ENCODE measurements at places on chromosomes 1 and 21.
A peak's percentile ranks its signal among the peaks of the same experiment; 100 is the strongest.

- DNase-seq, result no peak
Observed at GRCh38 chr21:38333301-38334272, 76.8 kb downstream of the KCNJ15 start.

GRCh38 chr21:46325073-46325912 is 1.3 kb downstream of the PCNT start:
- DNase-seq, result peak; percentile 45

GRCh38 chr1:36134505-36135329 is 9.7 kb upstream of the COL8A2 start:
- DNase-seq, result no peak

- DNase-seq, result no peak
Observed at GRCh38 chr1:76070538-76070937, 4.0 kb upstream of the ST6GALNAC3 start.

DNA sequence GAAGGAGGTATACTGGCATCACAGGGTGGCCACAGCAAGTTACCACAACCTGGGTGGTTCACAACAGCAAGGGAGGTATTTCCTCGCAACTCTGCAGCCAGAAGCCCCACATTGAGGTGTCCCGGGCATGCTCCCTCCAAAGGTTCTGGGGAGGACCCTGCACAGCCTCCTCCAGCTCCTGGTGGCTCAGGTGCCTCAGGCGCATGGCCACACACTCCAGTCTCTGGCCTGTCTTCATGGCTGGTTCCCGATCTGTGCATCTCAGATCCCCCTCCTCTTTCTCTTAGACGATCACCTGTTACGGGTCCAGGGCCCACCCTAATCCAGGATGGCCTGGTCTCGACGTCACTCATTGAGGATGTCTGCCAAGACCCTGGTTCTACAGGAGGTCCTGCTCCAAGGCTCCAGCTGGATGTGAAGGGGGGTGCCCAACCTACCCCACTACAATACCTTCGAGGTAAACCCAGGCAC is 6.7 kb upstream of the ARF1 start:
- DNase-seq, result no peak

- no peak for DNase-seq
Observed at GRCh38 chr1:57208741-57209302, 215.0 kb downstream of the DAB1 start.

- no peak for DNase-seq
Observed at GRCh38 chr1:25072461-25072860, 142.4 kb upstream of the RUNX3 start.

DNA sequence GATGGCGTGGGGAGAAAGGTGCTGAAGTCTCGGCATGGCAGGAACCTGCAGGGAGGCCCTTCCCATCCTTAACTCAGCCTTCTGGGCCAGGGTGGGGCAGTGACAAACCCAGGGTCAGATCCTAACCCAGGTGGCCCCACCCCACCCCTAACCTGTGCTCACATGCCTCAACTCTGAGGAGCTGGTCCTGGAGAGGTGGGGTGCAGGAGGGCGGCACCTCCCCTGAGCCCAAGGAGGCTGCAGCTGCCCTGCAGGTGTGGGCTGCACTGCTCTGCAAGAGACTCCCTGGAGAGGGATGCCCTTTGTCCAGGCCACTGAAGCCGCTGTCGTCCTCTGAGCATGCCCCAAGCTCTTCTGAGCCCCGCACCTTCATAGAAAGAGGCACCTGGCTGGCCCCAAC is 15.2 kb upstream of the ADAMTSL4 start:
- no peak for DNase-seq

DNA sequence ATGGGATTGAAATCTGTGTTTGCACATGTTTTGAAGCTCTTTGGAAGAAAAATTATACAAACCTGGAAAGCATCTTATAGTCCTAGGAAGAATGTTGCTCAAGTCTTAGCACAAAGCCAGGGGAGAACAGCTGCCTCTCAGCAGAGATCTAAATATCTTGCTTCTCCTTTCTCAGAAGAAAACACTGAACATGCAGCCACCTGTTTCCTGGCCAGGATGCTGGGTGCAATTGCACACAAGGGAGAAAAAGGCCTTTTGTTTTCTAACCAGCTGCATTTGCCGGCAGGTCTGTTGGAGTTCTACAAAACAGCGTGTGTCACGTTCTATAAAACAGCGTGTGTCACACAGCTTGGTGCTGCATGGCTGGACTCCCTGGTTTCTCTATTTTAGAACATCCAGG is 259.6 kb upstream of the PLD5 start:
- peak; percentile 57 for DNase-seq

DNA sequence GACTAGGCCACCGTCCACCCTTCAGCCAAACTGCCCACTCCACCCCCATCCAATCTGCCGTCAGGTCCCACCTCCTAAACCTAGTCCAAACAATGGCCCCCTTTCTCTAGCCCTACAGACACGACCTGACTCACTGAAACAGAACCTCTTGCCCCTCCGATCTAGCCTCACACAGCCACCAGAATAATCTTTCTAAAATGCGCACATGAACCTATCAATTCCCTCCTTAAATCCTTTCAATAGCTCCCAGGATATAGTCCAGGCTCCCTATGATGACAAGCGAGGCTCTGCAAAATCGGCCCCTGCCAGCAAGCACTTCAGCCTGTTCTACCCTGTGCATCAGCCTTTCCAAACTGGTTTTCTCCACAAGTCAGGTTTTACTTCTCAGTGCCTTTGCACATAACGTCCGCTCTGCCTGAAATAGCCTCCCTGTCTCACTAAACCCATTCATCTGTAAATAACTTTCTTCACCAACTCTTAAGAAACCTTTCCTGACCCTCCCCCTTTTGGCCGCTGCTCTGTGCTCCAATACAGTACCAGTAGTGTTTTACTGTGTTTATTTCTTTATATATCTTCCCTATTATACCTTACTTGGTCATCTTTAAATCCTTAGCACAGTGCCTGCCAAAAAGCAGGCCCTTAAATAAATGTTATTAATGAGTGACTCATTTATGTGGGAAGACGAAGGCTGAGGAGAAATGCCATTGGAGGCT is 9.0 kb upstream of the CDC20 start:
- no peak for DNase-seq

DNA sequence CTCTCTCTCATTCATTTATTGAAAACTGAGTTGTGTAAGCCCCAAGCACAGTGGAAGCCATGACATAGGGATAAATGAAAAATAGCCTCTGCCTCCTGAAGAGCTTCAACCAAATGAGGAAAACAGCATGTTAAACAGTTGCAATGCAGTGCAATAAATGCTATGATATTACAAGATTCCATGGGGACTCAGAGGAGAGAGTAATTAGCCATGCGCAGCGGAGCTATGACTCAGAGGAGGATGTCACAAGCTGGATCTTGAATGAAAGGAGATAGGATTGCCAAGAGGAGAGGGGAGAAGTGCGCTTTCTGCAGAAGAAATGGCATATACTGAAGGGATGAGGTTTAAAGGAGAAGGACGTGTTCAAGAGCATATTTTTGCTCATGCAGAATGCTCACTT is 231.3 kb upstream of the PLXNA2 start:
- no peak for DNase-seq

GRCh38 chr1:42674214-42674613 is 8.0 kb upstream of the YBX1 start:
- no peak for DNase-seq

DNA sequence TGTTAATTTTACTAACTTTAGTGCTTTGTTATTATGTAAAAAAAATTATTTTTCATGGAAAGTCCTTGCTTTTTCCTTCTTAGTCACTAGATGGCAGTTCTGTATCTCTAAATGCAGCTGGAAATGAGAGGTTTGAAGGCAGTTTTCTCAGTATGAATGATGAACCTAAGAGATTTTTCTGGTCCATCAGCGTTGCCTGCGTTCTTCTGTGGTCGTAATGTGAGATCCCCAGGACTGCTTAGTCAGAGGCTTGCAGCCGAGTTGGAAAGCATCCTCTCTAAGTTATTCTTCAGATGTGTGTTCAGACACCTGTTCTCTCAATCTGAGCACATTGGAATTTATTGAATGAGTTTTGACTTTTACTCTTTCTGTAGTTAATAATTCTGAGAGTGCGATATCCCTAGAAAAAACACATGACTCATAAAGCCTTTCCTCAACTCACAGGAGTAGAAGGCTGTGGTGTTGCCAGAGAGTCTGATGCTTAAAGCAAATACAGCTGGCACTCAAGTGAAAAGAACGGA is 99.3 kb downstream of the FMN2 start:
- peak; percentile 60 for DNase-seq

GRCh38 chr1:150893336-150893913 is 6.5 kb downstream of the CTXND2 start:
- no peak for DNase-seq

DNA sequence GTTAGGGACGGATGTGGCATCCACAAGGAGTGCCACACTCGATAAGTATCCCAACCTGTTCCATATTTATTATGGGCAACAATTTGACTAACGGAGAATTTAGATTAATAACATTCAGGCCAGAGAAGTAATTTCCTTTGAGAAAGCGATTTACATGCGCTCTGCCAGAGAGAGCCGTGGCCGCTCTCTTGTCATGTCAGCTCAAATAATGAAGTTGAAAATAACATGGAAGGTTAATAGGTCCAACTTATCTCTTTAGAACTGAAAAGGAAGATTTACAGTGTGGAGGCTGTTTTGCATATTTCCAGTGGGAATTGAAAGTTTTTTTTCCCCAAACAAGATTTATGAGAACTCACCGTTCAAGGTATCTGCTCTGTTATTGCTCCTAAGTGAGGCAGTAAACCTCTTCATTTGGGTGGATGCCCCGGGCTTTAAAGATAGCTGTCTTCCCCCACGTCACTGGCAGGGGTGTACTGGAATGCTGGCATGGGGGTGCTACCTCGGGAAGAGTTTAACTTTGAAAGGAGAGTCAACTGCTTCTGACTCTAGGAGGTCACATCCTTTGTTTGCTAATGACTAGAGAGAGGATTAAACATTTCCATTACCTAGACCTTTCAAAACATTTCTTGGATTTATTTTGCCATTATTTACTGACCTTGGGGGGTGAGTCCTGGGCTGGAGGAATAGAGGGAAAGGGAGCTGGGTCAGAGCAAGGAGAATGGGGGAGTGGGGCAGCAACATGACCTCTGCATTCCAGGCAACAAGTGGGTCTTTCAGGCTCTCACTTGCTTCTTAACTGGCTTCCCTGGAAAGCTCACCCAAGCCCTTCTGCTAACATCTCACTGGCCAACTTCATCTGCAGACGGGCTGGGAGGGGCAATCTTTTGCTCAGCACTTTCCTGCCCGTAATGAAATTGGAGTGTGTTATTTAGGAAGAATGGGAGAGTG is 204.2 kb downstream of the CAMTA1 start:
- DNase-seq, result no peak

GRCh38 chr1:158323866-158324265 is 7.5 kb downstream of the CD1B start:
- DNase-seq, result no peak

- no peak for DNase-seq
Observed at GRCh38 chr1:150661156-150661555, 31.7 kb upstream of the ENSA start.

GRCh38 chr1:97781762-97782337 is 139.0 kb downstream of the DPYD start:
- DNase-seq, result no peak

- no peak for DNase-seq
Observed at GRCh38 chr1:184753608-184754475, 816 bp downstream of the EDEM3 start.

DNA sequence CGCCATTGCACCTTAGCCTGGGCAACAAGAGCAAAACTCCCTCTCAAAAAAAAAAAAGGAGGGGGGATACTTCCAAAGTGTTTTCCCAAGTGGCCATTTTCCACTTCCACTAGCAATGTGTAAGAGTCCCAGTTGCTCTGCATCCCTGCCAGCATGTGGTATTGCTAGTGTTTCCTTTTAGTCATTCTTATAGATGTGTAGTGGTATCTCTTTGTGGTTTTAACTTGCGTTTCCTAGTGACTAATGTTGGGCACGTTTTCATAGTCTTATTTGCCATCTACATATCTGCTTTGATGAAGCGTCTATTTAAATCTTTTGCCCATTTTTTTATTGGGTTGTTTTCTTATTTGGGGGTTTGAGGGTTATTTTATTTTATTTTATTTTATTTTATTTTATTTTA is 31.1 kb downstream of the INAVA start:
- no peak for DNase-seq

DNA sequence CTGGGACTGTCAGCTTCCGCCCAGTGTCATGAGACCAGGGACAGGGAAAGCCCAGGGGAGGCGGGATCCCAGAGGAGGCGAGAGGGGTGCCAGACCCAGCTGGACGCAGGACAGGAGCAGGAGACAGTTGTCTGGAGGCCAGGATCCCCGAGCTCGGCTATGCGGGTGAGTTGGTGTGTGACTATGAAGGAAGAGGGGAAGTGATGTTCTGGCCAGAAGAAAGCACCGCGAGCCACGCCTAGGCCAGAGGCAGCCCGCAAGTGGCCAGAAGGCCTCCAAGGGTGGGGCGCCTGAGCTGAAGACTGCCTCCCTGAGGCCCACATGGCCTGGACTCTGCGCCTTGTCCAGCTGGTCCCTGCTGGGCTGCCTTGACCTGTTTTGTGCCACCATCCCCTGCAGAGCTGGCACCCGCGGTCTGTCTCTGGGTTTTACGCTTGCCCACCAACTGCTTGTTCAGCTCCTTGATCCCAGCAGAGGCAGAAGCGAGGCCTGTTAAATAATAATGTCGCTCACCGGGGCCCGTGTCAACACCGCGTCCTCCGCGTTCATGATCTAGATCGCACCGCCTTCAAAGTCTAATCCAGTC is 85.2 kb upstream of the ACTL8 start:
- no peak for DNase-seq

DNA sequence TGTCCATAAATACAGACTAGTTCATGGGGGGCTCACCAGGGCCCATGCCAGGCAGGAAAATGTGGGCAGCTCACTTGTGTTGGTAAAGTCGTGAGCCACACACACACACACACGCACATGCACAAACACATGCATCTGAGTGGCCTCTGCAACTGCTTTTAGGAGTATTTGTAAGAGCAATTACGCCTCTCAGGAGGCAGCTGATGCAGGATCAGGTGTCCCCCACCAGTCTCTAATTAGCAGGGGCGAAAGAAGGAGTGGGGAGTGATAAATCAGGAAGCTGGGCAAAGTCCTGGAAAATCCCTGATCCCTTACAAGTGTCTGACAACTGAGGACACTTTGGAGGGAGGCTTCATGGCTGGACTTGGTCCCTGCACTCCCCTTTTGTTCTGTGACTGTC is 5.7 kb upstream of the IVL start:
- peak; percentile 38 for DNase-seq

DNA sequence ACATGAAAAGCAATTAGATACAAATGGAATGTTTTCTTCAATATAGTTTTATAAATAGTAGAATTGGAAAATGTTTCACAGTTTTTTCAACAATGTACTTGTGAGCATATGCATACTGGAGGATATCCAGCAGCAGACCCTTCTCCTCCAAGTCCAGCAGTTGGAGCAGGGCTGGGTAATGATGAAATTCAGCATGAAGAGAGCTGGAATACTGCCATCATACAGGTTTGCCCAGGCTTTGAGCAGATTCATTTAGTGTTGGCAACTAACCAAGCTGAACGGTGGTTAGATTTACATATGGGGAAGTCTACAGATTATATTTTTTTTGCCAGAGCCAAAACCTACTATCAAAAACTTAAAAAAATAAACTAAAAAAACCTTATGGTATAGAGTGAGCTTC is 38.3 kb downstream of the WDR3 start:
- peak; percentile 10 for DNase-seq
